ENCODE measurements at places on chromosomes 4 and X.

- no peak for DNase-seq
Observed at GRCh38 chr4:160217352-160217751, 1114.5 kb downstream of the RAPGEF2 start.

DNA sequence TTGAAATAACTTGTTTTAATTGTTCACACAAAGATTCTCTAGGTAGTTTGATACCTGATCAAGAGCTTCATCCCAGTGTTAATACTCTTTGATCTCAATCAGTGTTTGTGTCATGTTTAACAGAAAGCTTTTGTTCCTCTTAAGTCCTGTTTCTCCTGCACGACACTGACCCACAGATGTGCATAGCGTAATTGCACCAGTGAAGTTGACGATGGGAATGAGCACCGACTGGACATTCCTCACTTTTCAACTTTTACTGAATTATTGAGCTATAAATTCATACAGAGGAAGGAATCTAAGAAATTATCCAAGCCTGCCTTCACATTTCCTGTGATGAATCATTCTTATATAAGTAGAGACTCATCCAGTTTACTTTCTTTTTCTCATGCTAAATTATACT is 878.7 kb upstream of the TENM3 start:
- no peak for DNase-seq

GRCh38 chr4:149718500-149718899 is 97.1 kb downstream of the IQCM start:
- DNase-seq: no peak

- DNase-seq: no peak
Observed at GRCh38 chr4:45004847-45005565, 278.6 kb upstream of the GNPDA2 start.

DNA sequence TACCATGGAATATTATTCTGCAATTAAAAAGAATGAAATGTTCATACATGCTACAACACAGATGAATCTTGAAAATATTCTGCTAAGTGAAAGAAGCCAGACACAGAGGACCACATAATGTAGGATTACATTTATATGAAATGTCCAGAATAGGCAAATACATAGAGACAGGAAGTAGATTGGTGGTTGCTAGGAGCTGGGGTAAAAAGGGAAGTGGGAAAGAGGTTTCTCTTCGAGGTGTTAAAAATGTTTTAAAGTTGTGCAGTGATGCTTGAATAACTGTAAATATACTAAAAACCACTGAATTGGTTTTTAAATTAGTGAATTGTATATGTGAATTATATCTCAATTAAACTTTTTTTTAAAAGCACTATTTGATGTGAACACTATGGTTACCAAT is 3.6 kb upstream of the NXT2 start:
- DNase-seq: no peak

DNA sequence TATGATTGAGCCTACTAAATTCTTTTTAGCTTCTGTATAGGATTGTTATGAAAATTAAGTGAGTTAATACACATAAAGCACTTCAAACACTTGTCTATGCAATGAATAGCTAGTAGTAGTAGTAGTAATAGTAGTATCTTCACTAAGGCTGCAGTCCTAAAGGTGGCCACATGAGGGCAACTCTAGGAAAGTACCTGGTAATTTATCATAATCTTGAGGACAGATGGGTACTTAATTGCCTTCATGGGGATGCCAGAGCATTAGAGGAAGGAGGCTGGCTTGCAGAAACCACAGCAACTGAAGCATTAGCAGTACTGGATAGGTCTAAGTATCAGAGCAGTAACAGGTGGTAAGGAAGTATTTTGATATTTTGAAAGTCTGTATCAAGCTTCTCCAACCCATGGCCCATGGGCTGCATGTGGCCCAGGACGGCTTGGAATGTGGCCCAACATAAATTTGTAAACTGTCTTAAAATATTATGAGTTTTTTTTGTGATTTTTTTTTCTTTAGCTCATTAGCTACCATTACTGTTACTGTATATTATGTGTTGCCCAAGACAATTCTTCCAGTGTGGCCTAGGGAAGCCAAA is 17.3 kb downstream of the NIPAL1 start:
- DNase-seq: no peak

GRCh38 chrX:136272325-136272724 is 21.1 kb upstream of the MAP7D3 start:
- no peak for DNase-seq

DNA sequence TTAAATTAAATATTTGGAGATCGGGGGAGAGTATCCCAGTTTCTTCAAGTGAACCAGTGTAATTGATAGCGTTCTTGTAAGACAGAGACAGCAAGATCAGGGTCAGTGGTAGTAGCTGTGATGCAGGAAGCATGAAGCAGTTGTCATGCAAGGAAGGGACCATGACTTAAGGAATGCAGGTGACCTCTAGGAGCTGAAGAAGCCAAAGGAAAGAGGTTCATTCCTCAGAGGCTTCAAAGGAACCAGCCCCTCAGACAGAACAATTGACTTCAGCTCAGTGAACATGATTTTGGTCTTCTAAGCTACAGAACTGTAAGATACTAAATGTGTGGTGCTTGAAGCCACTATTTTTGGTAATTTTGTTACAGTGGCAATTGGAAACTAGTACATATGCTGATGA is 51.6 kb downstream of the GLRB start:
- no peak for DNase-seq

GRCh38 chr4:151355155-151355554 is 29.8 kb upstream of the SH3D19 start:
- DNase-seq: no peak

Measured in GM20000 (cell line).